Activated T-cell treated with anti-CD3 and anti-CD28 coated beads, Interleukin-2, amount 50 U/mL, for 24 hours (primary cell): ENCODE measurements at places on chromosomes 3 and 15.

DNA sequence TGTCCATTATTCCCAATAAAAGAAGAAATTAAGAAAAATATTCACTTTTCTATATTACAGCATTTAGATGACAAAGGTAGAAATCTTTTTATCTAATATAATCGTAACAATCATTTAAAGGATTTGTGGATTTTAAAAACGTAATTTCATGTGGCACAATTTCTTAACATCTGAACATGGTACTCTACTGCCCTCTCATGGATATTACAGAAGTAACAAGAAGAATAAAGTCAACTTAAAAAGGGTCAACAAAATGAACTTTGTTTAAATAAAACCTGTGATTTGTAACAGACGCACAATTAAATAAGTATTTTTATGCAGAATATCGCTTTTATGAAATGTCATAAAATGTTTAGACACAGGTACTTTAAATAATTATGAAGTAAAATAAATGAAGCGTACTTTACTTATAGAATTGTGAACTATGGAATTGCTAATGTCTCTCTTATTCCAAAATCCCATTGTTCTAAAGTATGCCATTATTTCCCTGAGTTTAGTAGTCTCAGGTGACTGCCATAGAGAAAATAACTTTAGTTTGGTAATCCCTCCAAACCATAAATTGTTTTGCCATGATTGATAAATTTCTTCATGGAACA, 366.8 kb upstream of the ZNF385D start:
- DNase-seq = no peak

DNA sequence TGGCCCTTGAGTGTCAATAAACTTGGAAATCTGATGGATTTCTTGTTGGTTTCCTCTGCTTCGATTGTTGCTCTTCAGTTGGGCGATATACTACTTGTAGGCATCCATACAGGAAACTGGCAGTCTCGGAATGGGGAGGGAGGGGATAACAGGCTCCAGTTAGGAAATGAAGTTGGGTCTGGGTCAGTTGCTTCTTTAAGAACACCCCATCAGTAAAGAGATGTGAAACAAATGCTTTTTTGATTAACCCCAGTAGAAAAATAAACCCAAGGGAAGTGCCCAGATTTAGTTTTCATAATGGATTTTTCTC, 681 bp downstream of the CHMP2B start:
- no peak for DNase-seq

DNA sequence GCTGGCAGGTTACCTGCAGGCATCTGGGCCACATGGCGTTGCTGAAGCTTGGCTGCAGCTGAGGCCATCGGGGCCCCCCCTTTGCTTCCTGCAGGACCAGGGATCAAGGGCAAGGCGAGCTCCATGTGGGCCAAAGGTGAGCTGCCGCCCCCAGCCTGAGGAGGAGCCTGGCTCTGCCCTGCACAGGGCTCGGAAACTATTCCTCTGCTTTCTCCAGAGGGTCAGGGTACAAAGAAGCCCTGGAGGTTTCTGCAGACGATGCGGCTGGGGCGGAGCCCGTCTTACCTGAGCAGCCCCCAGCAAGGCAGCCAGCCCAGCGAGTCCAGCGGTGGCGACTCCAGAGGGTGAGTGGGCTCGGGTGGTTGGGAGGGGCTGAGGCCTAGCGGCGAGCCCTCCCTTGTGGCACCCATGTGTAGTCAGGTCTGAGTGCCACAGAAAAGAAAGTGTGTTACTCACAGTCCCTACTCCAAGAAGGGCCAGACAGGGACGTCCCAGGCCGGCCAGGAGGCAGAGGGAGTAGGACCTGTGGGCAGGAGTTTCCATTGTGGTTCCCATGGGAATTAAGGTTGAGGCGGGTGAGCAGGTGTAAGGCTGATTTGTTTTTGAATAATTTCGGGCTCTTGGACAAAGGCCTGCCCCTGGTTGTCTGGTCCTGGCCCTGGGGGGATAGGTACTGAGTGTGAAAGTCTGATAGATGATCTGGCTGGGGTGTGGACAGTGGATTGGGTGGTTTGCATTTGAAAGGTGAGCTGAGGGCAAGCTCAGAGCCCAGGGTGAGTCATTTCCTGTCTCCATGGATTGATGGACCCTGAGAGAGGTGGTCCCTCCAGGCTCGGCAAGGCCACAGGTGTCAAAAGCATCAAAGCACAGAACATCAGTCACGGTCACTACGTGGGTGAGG, 25.4 kb downstream of the CFAP100 start:
- DNase-seq = no peak

DNA sequence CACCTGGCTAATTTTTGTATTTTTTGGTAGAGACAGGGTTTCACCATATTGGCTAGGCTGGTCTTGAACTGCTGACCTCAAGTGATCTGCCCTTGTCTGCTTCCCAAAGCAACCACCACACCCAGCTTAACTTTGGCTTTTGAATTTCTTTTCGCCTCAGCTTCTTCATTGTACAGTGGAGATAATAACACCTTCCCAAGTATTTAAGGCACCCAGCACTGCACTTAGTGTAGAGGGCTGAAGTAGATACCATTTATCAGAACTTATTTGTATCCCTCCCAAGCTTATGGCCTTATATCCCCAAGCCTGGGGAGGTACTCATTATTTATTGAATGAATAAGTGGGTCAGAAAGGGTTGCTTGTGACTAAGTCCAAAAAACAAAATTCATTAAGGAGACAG, 2.3 kb downstream of the SQOR start:
- DNase-seq = no peak

DNA sequence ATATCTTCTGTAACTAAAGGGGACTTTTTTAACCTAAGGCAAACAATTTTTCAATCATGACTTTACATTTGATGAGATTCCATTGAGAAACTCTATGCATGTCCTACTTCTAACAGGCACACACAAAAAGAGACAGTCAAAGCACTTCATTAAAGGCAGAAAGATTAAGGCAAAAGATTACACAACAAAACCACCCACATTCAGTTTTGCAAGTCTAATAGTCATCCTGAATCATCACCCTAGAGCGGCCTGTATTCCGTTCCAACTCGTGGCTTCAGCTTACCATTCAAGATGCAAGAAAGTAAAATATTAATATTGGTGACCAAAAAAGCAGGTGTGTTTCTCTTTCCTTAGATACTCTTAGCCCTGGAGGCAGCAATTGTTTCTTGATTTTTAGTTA, 205.9 kb downstream of the P3H2 start:
- no peak for DNase-seq

DNA sequence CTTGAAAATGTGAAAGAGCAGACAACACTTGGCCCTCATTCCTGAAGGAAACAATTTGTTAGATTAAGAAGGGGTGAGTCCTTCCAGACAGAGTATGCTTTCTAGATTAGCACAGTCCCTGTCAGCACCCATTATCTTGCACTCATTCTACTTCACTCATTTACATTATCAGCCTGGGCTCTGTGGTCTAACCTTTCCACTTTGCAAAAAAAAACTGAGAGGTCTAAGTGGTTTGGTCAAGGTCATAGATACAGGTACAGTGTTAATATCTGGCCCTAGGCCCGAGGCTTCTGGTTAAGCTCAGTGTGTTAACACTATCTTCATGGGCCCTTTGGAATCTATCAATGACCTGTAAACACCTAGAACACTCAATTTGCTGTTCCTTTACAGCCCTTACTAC, 123.4 kb upstream of the LRRN1 start:
- no peak for DNase-seq

DNA sequence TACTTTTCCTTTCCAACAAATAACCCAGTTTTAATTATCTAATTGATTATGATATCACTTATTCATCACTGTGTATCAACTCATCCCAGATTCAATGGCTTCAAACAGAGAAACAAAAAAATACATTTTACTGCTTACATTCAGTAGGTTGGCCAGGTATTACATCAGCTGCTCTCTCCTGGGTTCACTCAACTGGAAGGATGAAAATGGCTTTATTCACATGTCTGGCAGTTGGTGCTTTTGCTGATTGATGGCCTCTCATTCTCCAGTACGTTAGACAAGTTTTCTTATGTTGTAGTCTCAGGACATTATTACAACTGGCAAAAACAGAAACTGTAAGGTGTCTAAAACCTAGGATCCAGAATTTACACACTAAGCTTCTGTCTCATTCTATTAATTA, 811.0 kb upstream of the ALCAM start:
- DNase-seq = no peak

DNA sequence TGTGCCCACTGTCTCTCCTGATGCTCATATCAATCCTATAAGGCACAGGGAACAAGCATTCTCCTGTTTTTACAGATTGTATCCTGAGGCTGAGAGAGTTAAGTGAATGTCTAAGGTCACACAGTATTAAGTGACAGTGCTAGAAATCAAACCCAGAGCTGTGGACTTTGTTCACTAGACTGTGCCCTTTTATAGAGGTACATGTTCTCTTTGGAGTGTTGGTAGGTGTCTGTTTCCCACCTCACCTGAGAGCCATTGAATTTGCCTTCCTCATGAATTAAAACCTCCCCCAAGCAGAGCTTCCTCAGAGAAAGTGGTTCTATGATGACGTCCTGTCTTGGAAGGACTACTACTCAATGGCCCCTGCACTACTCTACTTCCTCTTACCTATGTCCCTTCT, 12.4 kb downstream of the ADIPOQ start:
- DNase-seq = no peak

DNA sequence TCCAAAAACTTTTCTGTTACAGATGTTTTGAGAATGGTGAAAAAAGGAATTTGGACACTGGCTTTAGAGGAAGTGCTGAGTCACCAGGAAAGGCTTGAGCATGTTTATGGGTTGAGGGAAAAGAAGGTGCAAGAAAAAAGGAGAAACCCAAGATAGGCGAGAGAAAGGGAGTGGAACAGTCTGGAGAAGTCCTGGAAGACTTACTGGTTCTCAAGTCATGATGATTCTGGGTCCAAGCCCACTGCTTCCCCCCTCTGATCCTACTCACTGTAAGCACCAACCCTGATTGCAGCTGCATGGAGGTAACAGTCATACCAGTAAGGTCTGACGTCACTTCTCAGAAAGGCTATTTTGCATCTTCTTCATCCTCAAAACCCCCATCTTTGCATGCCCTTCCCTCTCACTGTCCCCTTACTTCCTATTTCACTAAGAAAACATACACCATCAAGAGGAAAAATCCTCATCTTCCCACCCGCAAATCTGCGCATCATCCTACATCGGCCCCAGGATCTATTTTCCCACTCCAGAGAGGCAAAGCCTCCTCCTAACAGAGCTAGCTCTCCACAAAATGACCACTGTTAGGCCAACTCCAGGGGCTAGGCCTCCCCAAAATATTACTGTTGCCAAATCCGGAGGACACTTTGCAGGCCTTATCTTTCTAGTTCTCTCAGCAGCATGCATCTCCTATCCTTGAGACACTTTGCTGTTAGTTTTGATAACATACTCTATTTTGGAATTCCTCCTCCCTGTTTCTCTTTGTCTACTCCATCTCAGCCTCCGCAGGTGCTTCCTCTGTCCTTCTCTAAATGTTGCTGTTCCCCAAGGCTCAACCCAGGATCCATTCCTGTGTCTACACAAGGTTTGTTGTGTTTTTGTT, 3.2 kb upstream of the ATP13A3 start:
- no peak for DNase-seq

DNA sequence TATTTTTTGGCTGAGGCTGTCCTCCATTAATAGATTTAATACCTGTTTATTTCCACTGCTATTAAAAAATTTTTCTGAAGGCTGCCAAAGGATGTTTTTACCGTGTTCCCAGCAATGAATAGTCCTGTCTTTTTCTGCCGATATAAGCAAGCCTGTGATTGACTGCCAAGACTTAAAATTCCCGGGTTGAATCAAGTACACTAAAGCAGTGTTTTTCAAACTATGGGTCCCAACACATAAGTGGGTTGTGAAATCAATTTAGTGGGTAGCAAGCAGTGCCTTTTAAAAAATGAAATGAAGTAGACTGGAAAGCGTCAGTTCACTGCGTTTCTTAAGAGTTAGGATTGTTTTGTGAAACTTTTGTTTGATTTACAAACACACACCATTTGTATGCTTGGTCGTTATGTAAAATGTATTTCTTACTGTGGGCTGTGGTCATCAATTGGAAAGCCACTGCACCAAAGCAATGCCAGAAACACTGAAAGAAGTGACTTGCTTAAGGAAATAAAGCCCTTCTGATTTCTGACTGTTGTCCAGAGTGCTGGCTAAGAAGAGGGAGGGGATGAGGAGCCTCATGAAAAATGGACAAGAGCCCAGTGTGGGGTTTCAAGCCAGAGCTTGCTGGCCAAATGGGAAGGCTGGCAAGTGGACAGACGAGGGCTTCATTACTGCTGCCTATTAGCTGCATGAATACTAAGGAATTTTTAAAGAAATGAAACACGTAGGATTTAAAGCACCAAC, 206.0 kb downstream of the THRB start:
- no peak for DNase-seq

- no peak for DNase-seq
Observed at GRCh38 chr3:107221856-107222255, 155.4 kb upstream of the CCDC54 start.

DNA sequence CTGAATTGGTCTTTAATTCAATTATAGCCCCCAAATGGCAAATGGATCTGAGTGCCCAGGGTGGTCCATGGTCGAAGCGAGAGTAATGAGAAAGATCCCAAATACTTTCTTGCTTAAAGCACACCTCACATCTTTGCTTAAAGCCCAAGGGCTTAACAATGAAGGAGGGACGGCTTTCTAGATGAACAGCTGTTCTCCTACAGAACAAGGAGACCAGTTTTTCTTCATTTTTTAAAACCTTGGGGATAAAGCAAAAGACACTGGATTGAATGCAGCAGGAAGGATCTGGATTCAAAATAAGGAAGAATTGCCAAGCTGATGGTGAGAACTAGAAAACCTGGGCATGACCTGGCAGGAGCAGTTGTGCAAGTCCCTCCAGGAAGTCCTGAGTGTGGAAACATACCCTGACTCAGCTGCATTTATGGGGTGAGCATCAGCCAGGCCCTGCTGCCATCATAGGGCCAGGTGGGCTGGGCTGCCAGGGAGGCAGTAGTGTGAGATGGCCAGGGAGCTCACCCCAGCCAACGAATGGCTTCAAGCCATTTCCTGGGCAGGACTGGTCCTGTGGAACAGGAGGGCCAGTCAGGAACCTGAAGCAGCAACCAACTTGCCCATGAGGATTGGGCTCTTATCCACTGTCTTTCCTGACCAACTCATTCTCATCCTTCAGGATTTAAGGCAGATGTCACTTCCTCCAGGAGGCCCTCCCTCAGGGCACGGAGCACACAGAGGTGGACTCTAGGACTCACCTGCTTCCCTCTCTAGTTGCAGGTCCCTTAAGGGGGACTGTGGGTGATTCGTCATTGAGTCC, 18.4 kb upstream of the RHCG start:
- DNase-seq = no peak

DNA sequence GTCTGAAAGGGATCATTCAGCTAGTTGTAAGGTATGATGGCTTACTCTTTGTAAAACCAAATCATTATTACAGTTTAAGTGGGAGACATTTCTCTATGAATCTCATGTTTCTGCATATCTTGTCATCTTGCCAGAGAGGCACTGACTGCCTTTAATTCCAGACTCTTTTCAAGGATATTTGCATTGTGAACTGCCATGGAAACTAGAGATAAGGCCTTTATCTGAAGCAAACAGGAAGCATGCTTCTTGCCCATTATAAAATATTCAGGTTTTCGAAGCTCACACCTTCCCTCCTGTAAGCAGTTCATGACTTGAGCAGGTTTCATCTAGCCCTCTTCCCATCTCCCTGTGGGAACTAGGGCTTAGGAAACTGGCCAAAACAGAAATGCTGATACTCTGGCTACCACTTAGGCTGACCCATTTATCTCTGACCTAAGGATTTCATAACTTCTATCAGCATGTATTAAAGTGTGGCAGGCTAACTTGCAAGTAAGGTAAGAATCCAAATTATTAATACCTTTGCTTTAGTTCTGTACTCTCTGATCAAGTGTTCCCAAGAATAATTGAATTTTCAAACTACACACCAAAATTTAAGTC, 326.6 kb upstream of the ALCAM start:
- DNase-seq = no peak

- peak; percentile 60 for DNase-seq
Observed at GRCh38 chr15:44788748-44789147, 52.4 kb downstream of the TRIM69 start.
